Liver (tissue), 10 donors: ENCODE measurements at places on chromosomes 5 and 9.

DNA sequence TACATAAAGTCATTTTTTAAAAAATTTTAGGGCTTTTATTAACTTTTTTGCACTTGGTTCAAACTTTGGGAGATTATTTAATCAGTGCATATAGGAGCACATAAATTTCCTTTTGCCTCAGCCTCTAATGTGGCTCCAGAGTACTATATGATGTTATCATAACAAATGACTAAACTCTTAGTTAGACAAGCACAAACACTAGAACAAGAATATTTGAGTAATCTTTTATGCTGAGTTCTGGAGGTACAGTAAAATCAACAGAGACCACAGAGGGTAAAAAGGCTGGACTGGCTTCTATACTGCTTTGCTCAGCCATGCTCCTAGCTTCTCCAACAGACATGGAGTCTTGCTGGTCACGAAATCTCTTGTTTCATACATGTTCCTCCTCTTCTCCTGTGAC is 52.5 kb upstream of the SGCD start:
- DNase-seq = no peak

DNA sequence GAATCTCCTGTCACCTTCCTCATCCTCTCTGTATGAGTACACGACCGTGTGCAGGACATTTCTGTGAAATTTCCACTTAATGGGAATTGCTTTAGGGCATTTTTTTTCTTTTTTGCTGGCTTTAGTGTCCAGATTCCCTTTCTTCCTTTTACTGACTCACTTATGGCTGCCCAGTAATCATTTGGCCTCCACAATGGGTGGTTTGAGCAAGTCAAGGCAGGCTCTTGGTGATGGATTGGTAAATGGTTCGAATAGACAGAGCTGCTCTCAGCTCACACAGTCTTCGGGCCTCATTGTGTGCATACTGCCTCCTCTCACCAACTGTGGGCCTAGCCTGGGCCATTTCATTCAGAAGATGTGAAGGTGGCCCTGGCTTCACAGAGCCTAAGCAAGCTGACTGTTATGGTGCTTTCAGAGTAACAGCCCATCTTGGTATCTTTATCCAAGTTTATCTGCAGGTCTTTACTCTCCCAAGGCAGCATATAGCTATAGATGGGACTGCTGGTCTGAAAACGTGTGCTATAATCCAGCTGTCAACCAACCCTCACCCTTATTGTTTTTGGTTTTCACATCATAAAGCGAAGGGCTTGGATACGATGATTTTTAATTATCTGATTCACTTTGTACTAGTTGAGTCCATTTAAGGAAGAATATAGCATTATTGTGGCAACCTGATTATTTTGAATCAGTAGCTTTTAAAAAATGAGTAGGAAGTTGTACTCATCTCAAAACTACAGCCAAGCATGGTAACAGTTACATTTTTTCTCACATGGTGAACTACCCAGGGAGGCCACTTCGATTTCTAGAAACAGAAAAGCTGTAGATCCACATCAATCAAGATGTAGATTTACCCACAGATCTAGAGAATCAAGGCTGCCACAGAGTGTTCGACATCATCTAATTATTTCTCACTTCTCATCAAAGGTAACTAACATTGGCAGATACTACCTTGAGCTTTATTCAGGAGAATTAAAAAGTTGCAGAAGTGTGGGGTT is 50.4 kb upstream of the CKMT2 start:
- no peak for DNase-seq

DNA sequence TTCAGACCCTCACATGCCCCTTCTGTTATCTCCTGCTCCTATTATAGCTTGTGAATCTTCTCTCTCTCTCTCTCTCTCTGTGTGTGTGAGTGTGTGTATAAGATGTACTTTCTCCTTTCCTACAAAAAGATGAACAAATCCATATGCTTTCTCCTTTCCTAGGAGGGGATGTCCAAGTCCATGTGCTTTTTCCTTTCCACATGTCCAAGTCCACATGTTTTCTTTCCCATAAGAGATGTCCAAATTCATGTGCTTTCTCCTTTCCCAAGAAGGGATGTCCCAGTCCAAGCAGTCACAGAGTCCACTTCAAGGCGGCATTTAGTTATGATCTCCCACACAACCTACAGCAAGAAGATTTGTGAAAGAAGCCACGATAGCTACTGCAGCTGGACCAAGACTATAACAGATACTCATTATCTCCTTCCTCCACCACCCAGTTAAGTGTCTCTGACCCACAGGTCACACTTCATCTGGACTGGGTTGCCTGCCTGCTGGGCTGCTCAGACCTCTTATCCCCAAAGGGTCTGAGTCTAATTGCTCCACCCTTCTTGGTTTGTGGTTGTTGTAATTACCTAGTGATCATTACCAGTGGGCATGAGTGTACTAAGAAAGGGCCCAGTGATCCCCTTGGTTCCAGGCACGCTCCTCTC is 18.4 kb upstream of the FOXI1 start:
- DNase-seq = no peak

DNA sequence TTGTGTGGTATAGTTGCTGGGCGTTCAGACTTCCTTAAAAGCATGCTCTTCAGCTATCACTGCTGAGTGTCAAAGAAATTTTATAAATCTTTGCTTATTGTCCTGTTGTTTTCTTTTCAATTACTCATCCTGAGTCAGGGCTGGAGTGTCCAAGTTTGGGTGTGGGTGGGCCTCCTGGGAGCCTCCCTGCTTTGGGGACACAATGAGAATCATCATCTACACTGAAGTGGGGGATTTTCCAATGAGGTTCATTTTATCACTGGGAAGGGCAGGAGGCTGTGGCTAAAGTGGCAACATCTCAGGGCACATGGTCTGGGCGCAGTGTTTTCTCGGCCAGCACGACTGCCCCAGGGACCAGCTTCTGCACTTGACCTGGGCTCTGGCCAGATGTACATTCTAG is 19.5 kb downstream of the GFPT2 start:
- DNase-seq = no peak

- DNase-seq = no peak
These were observed 1.3 kb upstream of the SH3PXD2B start for GRCh38 chr5:172455511-172456061.

DNA sequence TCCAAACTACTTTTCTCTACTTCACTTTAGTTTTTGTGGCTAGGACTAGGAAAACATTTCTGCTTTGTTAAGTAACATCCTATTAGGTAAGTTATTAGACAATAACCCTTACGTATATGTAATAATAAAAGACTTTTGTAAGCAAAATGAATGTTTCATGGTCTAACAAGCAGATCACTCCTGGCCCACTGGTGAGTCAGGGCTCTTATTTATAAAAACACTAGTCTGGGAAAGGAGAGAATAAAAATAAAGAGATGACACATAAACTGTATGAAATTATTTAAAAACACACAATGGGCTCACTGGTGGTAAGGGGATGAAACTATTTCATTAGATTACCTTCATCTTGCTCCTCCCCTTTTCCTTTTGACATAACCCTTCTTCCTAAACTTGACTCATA is 2212.2 kb upstream of the ACO1 start:
- DNase-seq = no peak

GRCh38 chr5:127517110-127517479 is 345 bp upstream of the PRRC1 start:
- DNase-seq = no peak

- DNase-seq = no peak
These were observed 26.6 kb downstream of the ERAP2 start for GRCh38 chr5:96902876-96903275.

DNA sequence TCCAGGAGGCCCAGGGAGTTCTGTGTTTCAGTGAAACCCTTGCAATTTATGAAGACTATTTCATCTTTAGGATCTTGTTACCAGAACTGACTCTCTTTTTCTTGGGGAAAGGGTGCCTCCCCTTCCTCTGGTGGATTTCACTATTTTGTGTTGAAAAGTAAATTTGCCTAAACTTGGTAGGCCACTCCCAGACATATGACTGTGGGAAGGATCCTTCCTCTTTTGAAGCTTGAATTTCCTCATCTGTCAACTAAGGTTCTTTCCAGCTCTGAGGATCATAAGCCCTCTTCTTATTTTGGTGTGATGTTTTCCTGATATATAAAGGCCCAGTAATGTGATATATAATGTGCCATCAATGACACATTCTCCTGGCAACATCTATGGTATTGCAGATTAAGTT is 59.1 kb upstream of the ZFAND5 start:
- no peak for DNase-seq

GRCh38 chr5:12647613-12648012 is 743.4 kb upstream of the CTNND2 start:
- DNase-seq = no peak

DNA sequence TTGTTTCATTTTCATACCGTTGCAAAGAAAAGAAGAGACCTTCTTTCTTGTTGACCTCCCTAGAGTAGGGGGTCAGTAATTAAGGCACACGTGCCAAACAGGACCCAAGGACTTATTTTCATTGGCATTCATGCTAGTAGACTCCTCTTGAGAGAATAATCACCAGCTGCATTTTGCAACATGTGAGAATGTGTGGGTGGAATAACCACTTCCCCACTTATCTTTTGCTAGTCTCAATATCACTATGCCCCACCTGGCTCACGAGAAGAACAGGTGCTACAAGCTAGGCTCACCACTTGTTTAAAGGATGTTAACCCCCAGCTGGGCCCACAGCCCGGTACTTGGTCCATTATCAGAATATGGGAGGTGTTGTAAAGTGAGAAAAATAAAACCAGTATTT is 460.7 kb upstream of the MEF2C start:
- DNase-seq = no peak

- no peak for DNase-seq
These were observed 16.1 kb upstream of the SPIN1 start for GRCh38 chr9:88372103-88372654.

DNA sequence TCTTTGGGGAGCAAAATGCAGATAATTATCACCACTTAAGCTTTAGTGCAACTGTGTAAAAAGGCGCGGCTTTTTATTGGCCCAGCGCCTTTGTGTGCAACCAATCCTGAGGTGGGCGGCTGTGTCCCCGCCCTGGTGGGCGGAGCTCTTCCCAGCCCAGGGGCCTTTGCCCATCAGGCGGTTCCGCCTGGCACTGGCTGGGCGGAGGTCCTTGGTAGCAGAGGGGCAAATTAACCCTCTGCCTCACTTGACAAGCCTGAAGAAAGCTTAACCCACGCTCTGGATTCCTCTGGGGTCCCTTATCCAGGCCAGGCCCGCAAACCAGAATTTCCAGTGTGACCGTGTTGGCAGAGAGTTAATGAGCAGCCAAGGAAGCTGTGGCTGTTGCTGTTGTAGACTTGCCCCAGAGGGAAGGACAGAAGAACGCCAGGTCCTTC is 12.8 kb upstream of the NIPAL4 start:
- DNase-seq = no peak

GRCh38 chr5:61625681-61626621 is 293.9 kb downstream of the ZSWIM6 start:
- DNase-seq = peak; percentile 73

- no peak for DNase-seq
These were observed 363.4 kb downstream of the EBF1 start for GRCh38 chr5:158736150-158736870.

DNA sequence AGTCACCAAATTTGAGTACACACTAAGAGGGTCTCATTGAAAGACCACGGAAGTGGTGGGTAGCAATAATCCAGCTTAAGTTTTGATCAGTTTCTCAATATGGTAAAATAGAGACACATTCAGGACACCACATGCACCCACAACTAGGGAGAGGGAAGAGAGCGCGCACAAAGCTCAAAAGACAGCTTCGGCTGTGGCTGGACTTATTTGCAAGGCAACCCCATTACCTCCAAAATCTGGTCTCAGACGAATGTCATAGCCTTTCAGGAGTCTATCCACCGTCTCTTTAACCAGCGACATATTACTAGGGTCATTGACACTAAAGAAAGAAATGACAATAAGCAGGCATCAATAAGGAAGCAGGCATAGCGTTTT is 443 bp downstream of the GABRB2 start:
- DNase-seq = no peak

DNA sequence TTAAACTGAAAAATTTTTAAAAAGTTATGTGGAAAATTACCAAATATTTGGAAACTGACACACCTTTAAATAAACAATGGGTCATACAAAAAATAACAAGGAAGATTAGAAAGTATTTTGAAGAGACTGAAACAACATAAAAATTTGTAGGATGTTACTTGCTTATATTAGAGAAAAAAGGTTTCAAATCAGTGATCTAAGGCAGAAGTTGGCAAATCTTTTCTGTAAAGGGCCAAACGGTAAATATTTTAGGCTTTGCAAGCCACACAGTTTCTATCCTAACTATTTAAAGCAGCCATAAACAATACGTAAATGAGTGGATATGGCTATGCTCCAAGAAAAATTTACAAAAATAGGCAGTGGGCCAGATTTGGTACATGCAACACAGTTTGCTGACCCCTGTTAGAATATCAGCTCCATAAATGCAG is 81.3 kb downstream of the OXCT1 start:
- DNase-seq = no peak

- peak; percentile 83 for DNase-seq
These were observed 1.9 kb upstream of the CRB2 start for GRCh38 chr9:123353984-123354591.

GRCh38 chr5:68454766-68455165 is 239.2 kb downstream of the PIK3R1 start:
- DNase-seq = no peak

DNA sequence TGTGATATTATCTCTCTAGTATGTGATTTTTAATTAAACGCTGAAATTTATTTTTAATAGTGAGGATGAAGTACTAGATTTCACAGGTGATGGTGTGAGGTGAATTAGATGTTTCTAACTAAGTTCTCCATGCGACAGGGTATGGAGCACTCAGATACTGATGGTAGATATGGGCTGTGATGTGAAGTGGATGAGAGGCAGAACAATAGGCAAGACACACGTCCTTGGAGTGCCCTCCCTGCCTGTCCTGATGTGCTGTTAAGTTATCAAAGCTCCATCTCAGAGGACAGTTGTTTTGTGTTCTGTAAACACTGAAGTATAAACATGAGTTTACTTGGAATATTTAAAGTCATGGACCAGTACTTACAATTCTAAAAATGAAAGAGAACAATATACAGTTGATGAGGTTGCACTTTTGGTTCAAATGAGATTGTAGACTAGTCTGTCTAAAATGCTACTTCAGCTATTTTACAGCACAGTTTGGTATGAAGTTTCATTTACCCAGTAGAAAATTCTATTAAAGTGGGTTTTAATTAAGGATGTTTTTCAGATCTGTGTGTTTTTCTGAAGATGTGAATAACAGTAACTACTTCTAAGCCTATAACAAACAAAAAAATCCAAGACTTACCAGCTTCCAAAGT is 64.2 kb downstream of the C7 start:
- DNase-seq = no peak

- DNase-seq = no peak
These were observed 26.9 kb upstream of the EEIG1 start for GRCh38 chr9:128007566-128008138.

- DNase-seq = no peak
These were observed 3.3 kb downstream of the ENHO start for GRCh38 chr9:34519321-34520020.

DNA sequence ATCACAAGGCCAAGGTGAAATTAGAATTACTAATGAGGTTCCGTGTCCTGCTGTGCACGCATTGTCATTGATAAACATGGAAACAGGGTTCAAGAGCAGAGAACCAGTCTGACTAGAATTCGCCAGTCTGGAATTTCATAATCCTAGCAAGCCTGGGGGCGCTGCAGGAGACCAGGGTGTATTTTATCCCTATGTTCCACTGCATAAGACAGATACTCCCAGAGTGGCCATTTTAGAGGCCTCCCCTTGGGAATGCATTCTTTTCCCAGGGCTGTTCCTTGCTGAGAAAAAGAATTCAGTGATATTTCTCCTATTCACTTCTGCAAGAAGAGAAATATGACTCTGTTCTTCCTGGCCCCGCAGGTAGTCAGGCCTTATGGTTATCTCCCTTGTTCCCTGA is 1387.7 kb downstream of the MAT2B start:
- no peak for DNase-seq
